HAP-1 (cell line): ENCODE measurements at places on chromosomes 5 and 9.

GRCh38 chr9:19410195-19410503 lies 1.3 kb downstream of the ACER2 start:
- DNase-seq, result no peak

- DNase-seq, result no peak
Measured at GRCh38 chr5:6652025-6652424, 18.8 kb downstream of the SRD5A1 start.

DNA sequence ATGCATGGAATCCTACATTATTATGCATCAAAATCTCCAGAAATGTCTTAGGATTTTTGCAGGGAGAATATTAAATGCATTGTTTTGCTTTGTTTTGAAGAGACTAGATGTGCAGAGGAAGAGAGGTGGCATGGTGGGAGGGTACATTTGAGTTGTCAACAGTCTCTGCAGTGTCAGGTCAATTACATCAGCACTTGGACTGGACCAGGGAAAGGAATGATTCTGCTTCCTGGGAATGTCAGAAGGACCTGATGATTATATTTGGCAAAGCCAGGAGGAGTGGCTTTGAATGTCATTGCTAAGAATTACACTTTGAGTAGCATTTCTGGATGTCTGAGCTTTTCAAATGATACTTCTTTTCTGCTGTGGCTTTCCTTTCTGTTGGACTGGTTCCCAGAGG lies 17.5 kb upstream of the TMEFF1 start:
- no peak for DNase-seq

DNA sequence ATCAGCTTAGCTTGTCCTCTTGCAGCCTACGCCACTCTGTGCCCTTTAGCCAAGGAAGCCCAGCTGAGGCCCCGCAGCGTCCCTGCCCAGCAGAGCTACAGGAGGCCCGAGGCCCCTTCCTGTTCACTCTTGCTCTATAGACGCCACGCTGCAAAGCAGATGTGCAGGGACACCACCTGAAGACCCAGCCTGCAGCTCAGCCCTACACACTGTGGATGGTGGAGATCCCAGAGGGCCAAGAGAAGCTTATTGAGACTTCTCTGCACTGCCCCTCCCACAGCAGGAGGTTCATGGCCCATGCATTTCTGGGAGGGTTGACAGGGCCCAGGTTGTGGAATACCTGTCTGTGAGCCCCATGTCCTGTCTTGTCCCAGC lies 33.6 kb downstream of the IRF1 start:
- no peak for DNase-seq
